Heart right ventricle (tissue), 16 donors: ENCODE measurements at places on chromosomes 7 and 10. TPM values are rescaled to one million over a fixed set of nuclear protein-coding genes. Genes with fewer than 3 reads are reported as not detected.

DNA sequence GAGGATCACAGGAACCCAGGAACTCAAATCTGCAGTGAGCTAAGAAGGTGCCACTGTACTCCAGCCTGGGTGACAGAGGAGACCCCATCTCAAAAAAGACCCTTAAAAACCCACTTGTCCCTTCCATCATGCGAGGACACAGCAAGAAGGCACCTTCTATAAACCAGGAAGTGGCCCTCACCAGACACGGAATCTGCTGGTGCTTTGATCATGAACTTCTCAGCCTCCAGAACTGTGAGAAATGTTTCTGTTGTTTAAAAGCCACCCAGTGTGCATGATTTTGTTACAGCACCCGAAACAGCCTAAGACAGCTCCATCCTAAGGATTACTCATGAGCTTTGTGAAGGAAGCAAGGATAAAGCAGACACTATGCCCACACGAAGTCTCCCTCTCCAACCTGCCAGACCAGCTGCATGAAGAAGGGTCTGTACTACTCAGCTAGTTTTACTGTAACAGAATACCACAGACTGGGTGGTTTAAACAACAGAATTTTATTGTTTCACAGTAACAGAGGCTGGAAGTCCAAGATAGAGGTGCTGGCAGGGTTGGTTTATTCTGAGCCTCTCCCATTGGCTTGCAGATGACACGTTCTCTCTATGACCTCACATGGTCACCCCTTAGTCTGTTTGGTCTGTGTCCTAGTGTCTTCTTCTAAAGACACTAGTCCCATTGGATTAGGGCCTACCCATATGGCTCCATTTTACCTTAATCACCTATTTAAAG, 13.7 kb downstream of the VIM start:
- peaks cover 6% of the 10 kb centered on the region for H3K4me1 ChIP-seq
- no peaks in the 10 kb centered on the region for H3K27me3 ChIP-seq
- no peak overlapping the region for H3K4me3 ChIP-seq
- no peak for DNase-seq
- H3K27ac ChIP-seq = no peak overlapping the region

GRCh38 chr10:22494007-22494406, 148.7 kb downstream of the SPAG6 start:
- DNase-seq = no peak
- no peak overlapping the region for H3K27ac ChIP-seq

DNA sequence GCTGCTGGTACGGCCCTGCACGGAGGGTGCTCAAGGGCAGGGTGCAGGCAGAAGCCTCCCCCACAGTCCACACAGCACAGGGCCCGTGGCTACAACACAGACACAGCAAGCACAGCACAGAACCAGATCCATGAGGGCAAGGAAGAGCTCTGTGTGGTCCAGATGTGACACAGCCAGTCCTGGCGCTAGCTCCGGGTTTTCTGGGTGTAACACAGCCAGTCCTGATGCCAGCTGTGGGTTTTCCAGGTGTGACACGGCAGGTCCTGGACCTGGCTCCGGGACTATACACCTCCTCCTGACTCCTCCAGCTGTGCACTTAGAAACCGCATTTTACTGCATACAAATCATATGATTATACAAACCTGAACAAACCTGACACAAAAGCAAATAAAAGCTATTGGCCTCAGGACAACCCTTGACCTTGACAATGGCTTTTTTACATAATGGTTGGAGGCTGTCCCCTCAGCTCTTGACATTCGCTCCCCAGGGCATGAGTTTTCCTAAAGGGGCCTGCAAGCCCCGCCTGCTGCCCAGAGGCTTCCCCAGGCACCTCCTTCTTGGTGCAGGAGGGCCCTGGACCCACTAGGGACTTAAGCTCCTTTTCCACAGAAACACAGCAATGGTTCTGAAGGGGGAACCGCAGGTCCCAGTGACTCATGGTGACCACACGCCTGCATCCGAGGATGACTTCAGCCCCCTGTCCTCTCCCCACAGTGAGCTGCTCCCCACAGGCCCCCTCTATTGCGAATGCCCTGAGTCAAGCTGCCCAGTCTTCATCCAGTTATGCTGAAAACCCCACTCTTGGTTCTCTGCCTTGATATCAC, 209.6 kb downstream of the PTPRN2 start:
- H3K36me3 ChIP-seq = no peaks in the 10 kb centered on the region
- no peak overlapping the region for H3K4me3 ChIP-seq
- H3K27me3 ChIP-seq = peaks cover 7% of the 10 kb centered on the region
- no peaks in the 10 kb centered on the region for H3K4me1 ChIP-seq
- no peak for DNase-seq

The PPP1R17 gene
- polyA plus RNA-seq = not detected

DNA sequence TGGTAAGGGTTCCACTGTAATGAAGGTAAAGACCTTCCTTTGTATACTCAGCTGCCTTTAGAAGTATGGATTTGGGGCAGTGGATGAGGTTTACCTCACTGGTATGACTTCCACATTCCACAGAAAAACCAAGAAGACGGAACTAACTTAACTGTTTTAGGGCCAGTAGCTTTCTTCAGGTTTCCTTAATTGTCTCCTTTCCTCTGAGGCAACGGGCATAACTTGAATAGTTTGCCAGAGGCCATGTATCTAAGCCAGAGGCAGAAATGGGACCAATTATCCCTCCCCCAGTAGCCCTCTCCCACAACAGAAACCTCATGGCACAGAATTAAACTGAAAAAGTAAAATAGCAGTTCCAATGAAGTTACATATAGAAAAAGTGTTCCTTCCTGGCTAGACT, 281.7 kb downstream of the PHTF2 start:
- no peak overlapping the region for H3K4me3 ChIP-seq
- DNase-seq = no peak
- H3K27me3 ChIP-seq = no peaks in the 10 kb centered on the region
- H3K36me3 ChIP-seq = no peaks in the 10 kb centered on the region

GRCh38 chr10:600876-601659, 88.4 kb downstream of the DIP2C start:
- no peaks in the 10 kb centered on the region for H3K36me3 ChIP-seq
- H3K27me3 ChIP-seq = no peaks in the 10 kb centered on the region
- peaks cover 22% of the 10 kb centered on the region for H3K4me1 ChIP-seq
- H3K27ac ChIP-seq = no peak overlapping the region
